ENCODE measurements at places on chromosomes 5 and 9.

GRCh38 chr9:120689860-120690259 lies 24.4 kb downstream of the MEGF9 start:
- no peak for DNase-seq

- DNase-seq: no peak
These were observed 132.3 kb downstream of the UNC13B start for GRCh38 chr9:35294066-35294465.

GRCh38 chr9:91452844-91453243 lies 29.2 kb upstream of the NFIL3 start:
- DNase-seq: no peak

DNA sequence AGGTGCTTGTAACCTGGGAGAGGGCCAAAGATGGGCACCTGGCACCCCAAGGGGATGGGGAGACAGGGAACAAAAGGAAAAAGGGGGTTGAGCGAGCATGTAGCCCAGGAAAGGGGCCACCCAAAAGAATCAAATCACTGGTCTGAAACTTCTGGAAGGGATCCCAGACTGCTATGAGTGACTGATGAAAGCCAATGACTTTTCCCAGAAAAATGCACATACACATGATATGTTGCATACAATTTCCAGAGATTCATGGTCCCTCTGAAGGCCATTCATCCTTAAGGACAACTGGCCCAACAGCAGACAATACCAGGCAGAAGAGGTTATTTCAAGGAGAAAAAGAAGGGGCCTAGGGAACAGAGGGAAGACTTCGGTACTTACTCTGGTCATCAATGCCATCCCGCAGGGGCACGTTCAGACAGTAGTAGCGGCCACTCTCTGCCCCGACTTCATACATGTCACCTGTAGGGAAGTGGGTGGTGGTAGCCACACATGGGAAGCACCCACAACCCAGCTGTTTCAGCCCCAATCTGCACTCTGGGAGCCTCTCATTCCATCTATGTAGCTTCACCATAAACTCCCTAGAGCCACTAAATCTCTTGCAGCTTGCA lies 8.4 kb downstream of the HDAC3 start:
- no peak for DNase-seq

DNA sequence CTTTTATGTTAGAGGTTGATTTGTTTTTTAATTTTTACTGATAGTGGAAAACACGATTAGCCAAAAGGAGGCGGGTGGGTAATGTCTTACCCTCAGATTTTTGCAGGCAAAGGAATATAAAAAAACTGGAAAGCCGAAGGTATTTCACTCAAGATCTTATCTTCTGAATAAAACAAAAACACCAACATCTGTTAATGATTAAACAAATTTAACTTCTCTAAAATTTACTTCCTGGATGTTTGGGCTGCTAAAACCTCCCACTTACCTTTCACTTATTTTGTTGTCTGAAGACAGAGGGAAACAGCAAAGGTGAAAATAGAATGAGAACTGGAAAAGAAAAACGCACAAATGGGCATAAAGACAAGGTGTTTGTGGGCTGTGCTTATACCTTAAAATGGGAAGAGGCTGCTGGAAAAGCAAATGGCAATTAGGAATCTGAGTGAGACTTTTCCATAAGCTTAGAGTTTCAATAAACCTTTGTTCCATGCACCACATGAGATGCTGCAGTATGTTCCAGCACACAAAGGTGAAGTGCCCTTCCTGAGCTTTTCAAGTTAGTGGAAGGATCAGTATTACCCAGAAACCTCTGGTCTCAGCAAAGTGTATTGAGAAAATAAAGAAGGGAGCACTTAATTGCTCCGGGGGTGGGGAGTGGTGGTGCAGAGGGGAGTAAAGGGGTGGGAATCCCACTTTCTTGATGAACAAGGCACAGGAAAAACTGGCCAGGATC lies 298.3 kb downstream of the BNC2 start:
- DNase-seq: peak; percentile 32

- peak; percentile 84 for DNase-seq
These were observed at the start of gene ANKRD31 for GRCh38 chr5:75236322-75237316. Gene ANKRD31, minus strand, starts transcription at chr5:75236878. Its CDS starts 192 bp downstream, at chr5:75236686.
